ENCODE measurements at places on chromosomes 11 and 22.

DNA sequence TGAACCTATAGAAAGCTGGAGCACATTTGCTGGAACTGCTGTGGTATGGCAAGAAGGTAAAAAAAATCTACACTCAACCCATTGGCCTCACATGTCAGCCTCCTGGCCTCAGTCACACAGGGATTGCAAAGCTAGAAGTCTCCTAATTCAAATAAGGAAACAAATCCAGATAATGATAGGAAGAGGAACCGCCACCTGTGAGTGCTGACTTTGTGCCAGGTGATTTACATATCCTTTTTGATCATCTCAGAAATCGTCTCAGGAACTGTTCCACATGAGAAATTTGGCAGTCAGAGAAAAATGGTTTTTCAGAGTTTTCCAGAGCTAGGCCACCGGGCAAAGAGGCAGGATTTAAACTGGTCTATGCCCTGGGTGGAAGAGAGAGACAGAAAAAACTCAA lies 986 bp downstream of the NLRP10 start:
- no peak for DNase-seq

- no peak for DNase-seq
Observed at GRCh38 chr11:132161403-132162078, 791.1 kb downstream of the NTM start.

DNA sequence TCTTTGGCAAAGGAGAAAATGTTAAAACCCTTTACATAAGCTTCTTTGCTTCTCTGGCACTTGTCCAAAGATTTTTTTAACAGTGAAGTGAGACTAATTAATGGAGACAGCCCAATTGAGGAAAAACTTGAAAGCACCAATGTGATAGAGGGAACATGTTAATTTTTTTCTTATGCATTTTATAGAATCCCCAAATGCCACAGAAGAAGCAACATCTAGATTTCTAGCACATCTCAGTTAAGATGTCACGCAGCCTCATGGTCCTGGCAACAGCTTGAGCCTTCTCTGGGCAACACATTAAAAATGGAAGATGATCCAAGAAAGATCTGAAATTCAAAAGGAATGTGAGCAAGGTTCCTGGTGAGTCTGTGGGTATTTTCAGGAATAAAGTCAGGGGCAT lies 48.5 kb downstream of the PACSIN2 start:
- no peak for DNase-seq

DNA sequence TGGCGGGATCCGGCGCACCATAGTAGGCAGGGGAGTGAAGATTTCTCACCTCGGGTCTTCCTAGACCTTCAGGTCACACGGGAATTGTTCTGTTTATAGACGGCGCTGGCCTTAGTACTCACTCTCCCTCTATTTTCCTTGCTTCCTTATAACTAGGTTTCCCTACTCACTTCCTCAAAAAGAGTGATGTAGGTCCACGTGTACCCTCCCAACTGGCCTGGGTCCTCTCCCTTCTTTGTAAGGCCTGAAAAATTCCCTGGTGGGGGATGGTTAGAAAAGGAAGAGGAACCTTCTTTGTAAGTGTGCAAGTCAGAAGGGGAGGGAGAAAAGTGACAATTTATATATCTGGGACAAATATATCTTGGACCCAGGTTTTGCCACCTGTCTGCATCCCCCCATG lies 2.9 kb upstream of the TMEM9B start:
- DNase-seq, result no peak

DNA sequence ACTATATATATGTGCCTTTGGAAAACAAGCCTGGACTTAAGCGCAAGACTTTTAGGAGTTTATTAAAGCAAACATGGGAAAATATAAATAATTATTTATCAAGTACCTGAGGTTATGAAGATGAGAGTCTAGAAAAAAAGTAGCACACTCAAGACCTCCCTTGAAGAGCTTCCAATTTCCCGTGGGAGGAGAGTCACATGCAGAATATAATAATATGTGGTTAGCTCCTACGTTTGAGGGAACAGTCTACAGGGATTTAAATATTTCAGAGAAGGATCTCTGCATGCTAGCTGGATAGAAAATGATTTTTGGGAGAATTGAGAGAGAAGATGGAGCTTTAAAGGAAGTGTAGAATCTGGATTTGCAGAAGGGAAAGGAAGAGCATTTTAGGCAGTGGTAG lies 183.8 kb downstream of the SWAP70 start:
- no peak for DNase-seq

- DNase-seq, result no peak
Observed at GRCh38 chr11:108596701-108597100, 3.1 kb upstream of the EXPH5 start.

- no peak for DNase-seq
Observed at GRCh38 chr11:113168354-113169342, 145.7 kb upstream of the TTC12 start.

DNA sequence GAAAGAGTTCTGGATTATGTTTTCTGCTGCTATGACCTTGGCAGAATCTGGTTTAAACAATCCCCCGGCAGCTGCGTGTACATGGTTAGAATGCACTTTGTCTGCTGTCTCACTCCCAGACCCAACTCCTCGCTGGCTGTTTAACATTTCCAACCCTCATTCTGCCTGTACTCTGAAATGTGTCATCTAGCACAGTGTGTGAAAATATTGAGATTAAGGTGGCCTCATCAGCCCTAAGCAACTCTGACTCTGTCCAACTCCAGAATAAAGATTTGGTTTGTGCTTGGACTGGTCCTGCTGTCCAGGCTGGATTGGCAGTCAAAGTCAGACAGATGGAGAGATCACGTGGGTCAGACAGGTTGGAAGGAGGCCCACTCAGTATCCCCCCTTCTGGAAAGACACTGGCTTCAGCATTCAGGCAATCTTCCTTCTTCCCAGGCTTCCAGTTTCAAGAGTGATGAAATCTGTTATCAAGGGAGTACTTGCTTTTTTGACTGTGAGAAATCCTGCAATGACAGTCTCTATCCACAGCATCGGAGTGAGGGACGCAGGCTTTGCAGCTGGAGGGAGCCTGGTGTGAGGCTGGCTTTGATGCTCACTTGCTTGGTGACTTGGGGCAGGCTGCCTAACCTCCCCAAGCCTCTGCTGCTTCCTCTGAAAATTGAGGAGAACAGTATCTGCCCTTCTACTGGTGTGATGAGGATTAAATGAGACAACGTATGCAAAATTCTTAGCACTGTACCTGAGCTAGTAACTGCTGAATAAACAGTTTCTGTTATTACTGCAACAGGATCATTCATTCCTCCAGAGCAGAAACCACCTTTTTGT lies 29.8 kb downstream of the ABTB2 start:
- DNase-seq, result no peak

DNA sequence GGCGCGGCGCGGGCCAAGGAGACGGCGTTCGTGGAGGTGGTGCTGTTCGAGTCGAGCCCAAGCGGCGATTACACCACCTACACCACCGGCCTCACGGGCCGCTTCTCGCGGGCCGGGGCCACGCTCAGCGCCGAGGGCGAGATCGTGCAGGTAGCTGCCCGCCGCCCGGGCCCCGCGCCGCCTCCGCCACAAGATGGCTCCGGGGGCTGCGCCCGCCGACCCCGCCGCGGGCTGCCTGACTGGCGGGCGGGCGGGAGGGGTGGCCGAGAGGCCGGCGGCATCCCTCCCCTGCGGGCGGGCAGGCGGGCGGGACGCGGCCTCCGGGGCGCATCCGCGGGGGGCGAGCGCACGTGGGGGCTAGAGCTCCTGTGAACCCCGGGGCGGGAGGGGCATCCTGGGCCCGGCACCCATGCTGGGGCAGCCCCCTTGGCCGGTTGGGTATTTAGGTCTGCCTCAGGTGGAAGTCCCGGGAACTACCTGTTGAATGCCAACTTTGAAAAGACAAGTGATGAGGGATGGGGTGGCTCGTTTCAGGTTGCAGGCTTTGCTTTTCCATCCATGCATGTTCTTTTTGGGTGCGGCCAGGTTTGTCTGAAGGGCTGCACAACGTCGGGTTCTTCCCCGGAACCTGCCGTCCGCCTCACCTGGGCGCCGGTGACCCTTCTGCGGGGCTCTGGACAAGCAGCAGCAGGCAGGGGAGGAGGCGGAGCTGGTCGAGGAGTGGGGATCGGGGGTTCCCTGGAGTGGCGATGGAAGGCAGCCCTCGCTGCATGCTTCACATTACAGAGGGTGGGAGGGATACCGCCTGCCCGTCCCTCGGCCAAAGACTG lies 760 bp downstream of the ZNRF3 start:
- DNase-seq, result no peak

Data from GM12864 (cell line).